Lung (tissue), 17 donors: ENCODE measurements at places on chromosomes 12 and 14. TPM values are rescaled to one million over a fixed set of nuclear protein-coding genes. Genes with fewer than 3 reads are reported as not detected.

Gene SRRM4
- 0.03 TPM for total RNA-seq

DNA sequence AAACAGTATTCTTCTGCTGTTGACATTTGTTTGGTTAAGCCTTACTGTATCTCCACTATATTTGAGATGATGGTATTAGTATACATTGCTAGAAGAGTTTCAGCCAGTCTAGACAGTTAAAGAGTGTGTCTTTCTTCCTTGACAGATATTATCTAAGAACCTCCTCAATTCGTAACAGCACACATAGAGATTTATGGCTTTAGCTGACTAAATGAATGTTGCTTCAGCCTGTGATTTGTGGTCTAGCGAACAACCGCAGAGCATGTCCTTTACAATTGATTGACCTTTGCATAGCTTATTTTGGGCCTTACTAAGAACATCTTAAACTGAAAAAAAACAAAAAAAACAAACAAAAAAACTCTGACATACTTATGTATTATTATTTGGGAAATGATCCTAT is 122.2 kb downstream of the DAAM1 start:
- DNase-seq = no peak
- H3K4me3 ChIP-seq = no peak overlapping the region
- peaks cover 25% of the 10 kb centered on the region for H3K4me1 ChIP-seq
- H3K36me3 ChIP-seq = no peaks in the 10 kb centered on the region
- H3K27ac ChIP-seq = peak overlapping the region; percentile 9

- H3K4me1 ChIP-seq = peaks cover 4% of the 10 kb centered on the region
- H3K4me3 ChIP-seq = no peak overlapping the region
- H3K27ac ChIP-seq = peak overlapping the region; percentile 83
- H3K36me3 ChIP-seq = no peaks in the 10 kb centered on the region
Measured at GRCh38 chr12:2013086-2013485, 8.8 kb upstream of the DCP1B start.

- no peaks in the 10 kb centered on the region for H3K36me3 ChIP-seq
- H3K27ac ChIP-seq = no peak overlapping the region
- no peaks in the 10 kb centered on the region for H3K27me3 ChIP-seq
- H3K4me1 ChIP-seq = no peaks in the 10 kb centered on the region
- no peak for DNase-seq
- no peak overlapping the region for H3K4me3 ChIP-seq
Measured at GRCh38 chr12:12903642-12904609, 12.6 kb downstream of the GPRC5A start.

DNA sequence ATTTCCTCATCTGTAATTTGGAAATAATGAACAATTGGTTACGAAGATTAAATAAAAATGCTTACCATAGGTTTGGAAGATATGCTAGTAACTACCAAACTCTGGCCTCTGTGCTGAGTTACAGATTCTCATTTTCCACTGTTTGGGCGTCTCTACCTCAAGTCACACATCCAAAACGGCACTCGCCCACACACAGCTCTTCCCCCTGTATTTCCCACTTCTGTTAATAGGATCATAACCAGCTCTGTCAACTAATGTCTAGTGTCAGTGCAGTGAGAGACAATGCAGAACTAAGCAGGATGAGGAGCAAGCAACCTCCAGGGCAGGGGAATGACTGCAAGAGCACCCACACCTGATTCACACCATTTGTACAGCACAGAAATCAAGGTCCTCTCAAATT is 10.9 kb upstream of the SYCP3 start:
- H3K27me3 ChIP-seq = no peaks in the 10 kb centered on the region
- DNase-seq = no peak
- H3K27ac ChIP-seq = no peak overlapping the region
- H3K36me3 ChIP-seq = peaks cover 7% of the 10 kb centered on the region
- peaks cover 1% of the 10 kb centered on the region for H3K4me1 ChIP-seq

DNA sequence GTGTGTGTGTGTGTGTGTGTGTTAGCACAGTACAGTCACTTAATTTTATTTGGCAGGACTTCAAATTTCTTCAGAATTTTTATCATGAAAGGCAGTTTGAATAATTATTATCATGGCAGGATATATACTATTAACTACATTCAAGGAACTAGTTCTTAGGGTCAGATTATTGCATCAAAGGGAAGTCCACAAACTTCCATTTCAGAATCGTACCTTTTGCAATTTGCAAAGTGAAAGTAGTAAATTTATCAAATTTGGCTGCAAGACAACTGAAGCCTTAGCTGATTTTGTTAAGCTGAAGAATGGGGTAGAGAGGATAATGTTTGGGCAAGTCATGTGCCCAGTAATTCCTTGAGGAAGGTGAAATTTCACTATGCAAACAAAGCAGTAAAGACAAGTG is 68.2 kb downstream of the PLEKHG7 start:
- no peak overlapping the region for H3K4me3 ChIP-seq
- peaks cover 13% of the 10 kb centered on the region for H3K4me1 ChIP-seq
- no peak overlapping the region for H3K27ac ChIP-seq
- DNase-seq = peak; percentile 25
- H3K36me3 ChIP-seq = peaks cover 2% of the 10 kb centered on the region
- no peaks in the 10 kb centered on the region for H3K27me3 ChIP-seq

DNA sequence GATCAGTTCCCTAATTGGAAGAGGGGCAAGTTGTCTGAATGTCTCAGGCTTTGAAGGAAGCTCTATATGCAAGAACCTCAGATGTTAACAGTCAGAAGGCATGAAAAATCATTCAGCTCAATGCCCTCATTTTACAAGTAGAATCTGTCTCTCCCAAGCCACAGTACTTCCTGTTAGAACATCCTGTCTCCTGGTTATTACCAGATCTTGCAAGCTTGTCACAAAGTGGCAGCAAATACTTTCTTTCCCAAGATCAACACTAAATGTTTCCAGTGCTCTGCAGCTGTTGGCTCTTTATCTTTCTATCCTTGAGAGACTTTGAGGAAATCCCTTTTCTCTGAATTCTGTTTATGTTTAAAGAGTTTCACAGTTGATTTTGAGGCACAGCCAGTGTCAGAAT is 235.5 kb downstream of the AKAP6 start:
- H3K27ac ChIP-seq = no peak overlapping the region
- peak; percentile 58 for DNase-seq
- peaks cover 22% of the 10 kb centered on the region for H3K4me1 ChIP-seq
- no peak overlapping the region for H3K4me3 ChIP-seq
- no peaks in the 10 kb centered on the region for H3K27me3 ChIP-seq

Gene SLC35F4
- not detected for total RNA-seq

Gene IRAK3
- 47.8 TPM for total RNA-seq

Gene GLI1
- 5.7 TPM for total RNA-seq

DNA sequence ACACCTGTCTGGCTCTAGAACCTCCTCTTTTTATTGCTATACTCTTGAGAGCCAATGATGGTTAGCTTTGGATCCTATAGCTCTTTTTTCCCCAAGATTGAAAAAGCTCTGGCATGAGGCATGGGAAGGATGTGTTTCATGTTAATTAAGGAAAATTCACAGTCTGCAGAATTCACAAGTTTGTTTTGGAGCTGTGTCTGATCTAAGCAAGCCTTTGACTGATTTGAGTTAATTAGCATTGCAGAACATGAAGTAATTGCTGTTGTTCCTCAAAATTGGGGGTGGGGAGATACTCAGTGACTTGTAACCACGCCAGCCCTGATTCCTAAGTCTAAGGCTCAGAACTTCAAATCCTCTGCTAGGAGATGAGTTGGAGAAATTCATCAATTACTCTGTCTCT is 205.0 kb downstream of the SUDS3 start:
- no peaks in the 10 kb centered on the region for H3K27me3 ChIP-seq
- H3K36me3 ChIP-seq = no peaks in the 10 kb centered on the region
- no peak for DNase-seq
- H3K4me3 ChIP-seq = no peak overlapping the region
- H3K4me1 ChIP-seq = no peaks in the 10 kb centered on the region

Gene OTOGL
- 0.71 TPM for total RNA-seq

Gene NTS
- 0.86 TPM for total RNA-seq

Gene SLC25A47
- total RNA-seq = 0.12 TPM

GRCh38 chr12:107435072-107435471 is 250.5 kb upstream of the PWP1 start:
- H3K4me1 ChIP-seq = no peaks in the 10 kb centered on the region
- no peak for DNase-seq
- H3K27me3 ChIP-seq = no peaks in the 10 kb centered on the region
- H3K4me3 ChIP-seq = no peak overlapping the region

GRCh38 chr14:75979071-75979571 is 2.7 kb downstream of the TGFB3 start:
- peaks cover 2% of the 10 kb centered on the region for H3K36me3 ChIP-seq
- peak overlapping the region; percentile 9 for H3K4me3 ChIP-seq
- DNase-seq = peak; percentile 65
- H3K4me1 ChIP-seq = peaks cover 22% of the 10 kb centered on the region
- no peak overlapping the region for H3K27ac ChIP-seq
- H3K27me3 ChIP-seq = no peaks in the 10 kb centered on the region

GRCh38 chr12:95980437-95980836 is 15.7 kb downstream of the HAL start:
- H3K4me1 ChIP-seq = no peaks in the 10 kb centered on the region
- no peak overlapping the region for H3K27ac ChIP-seq
- no peak overlapping the region for H3K4me3 ChIP-seq
- no peaks in the 10 kb centered on the region for H3K36me3 ChIP-seq
- no peak for DNase-seq

GRCh38 chr14:88628462-88628861 is 65.6 kb downstream of the ZC3H14 start:
- no peaks in the 10 kb centered on the region for H3K27me3 ChIP-seq
- H3K27ac ChIP-seq = no peak overlapping the region
- no peaks in the 10 kb centered on the region for H3K4me1 ChIP-seq
- no peak for DNase-seq

Gene LRRIQ1
- total RNA-seq = 19.4 TPM
